ENCODE measurements at places on chromosomes 7 and 10.

DNA sequence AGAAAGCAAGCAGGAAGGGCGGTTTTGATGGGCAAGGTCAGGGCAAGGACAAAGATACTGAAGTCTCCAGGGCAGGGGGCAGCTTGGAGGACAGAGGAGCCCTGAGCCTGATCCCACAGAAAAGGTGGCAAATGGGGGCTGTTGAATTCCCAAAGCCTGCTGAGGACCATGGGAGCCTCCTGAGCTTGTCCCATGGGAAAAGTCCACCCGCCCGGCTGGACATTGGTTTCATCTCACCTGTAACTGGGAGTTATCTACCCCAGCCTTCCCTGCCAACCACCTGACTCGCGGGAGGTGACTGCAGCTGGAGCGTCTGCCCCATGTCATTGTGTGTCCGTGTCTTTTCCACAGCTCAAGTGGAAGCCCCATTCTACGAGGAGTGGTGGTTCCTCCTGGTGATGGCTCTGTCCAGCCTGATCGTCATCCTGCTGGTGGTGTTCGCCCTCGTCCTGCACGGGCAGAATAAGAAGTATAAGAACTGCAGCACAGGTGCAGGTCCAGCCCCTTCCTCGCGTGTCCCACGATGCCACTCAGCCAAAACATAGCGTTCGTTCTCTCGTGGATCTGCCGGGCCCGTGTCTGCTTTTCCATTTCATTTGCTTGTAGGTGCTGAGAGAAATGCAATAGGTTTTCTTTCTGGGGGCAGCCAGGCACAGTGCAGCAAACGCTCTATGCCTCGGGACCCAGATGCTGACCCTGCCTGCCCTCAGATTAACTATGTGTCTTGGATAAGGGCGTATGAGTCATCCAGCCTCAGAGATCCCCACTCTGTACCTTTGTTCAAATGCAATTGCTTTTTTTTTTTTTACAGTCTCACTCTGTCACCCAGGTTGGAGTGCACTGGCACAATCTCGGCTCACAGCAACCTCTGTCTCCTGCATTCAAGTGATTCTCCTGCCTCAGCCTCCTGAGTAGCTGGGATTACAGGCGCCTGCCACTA, 444.5 kb upstream of the FOXK1 start:
- DNase-seq, result no peak
- H3K36me3 ChIP-seq, result peaks cover 7% of the 10 kb centered on the region
- H3K27me3 ChIP-seq, result no peaks in the 10 kb centered on the region
- H3K27ac ChIP-seq, result peak overlapping the region; percentile 41
- H3K4me1 ChIP-seq, result peaks cover 7% of the 10 kb centered on the region

- peak; percentile 68 for DNase-seq
- no peaks in the 10 kb centered on the region for H3K36me3 ChIP-seq
- peak overlapping the region; percentile 96 for H3K27ac ChIP-seq
- H3K27me3 ChIP-seq, result peaks cover 91% of the 10 kb centered on the region
- H3K4me1 ChIP-seq, result peaks cover 13% of the 10 kb centered on the region
- H3K4me3 ChIP-seq, result peak overlapping the region; percentile 82
Observed at GRCh38 chr7:28408960-28409715, 3.2 kb upstream of the CREB5 start.

DNA sequence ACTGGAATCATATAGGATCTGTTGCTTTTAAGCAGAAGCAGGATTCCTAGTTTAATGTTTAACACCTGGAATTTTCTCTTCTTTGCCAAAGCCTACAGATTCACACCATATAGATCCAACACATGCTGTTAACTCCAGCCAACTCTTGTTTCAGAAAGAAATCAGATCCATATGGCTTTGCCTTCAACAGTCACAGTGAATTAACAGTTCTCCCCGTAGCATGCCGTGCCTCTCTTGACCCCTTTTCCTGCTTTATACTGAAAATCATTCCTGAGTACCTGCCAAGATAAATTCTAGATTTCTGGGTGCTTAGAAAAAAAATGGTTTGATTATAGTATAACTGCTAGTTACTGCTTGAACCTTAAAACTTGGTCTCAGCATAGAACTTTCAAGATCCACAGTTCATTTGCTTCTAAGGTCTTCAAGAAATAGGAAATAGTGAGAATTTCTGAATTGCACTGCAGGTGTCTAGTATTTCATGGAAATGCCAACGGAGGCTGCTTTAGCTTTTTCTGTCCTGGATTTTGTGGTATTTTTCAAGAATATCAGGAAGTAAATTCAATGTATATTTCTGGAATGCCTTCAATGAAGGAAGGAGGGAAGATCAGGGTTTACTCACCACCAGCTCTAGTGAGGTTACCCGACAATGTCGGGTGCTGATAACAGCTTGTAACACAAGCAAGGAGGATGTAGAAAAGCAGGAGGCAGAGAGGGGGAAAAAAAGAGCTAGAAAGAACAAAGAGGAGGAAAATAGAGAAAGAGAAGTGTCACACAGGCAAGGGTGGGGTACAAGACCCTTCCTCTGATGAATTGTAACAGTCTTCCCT, 6.6 kb downstream of the AASS start:
- H3K4me1 ChIP-seq, result peaks cover 18% of the 10 kb centered on the region
- no peak for DNase-seq
- no peak overlapping the region for H3K4me3 ChIP-seq
- H3K36me3 ChIP-seq, result peaks cover 3% of the 10 kb centered on the region
- H3K27me3 ChIP-seq, result no peaks in the 10 kb centered on the region

DNA sequence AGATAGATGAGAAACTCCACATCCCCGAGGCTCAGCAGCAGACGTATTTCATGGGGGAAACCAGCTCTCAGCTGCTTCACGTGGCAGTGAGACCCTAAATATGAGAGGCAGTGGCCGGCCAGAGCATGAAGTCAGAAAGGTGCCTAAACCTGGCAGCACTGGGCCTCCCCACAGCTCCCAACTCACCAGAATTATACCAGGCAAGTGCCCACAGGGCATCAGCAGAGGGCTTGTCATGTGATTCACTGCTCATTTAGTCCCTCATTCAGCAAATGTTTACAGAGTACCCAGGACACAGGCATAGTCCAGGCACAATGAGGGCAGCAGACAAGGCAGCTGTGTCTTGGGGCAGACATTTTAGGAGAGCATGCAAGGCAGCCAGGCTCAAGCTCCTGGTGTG, 212.6 kb downstream of the PTPRN2 start:
- H3K27me3 ChIP-seq, result peaks cover 4% of the 10 kb centered on the region
- H3K36me3 ChIP-seq, result no peaks in the 10 kb centered on the region
- no peak for DNase-seq
- no peak overlapping the region for H3K4me3 ChIP-seq
- peaks cover 2% of the 10 kb centered on the region for H3K4me1 ChIP-seq

DNA sequence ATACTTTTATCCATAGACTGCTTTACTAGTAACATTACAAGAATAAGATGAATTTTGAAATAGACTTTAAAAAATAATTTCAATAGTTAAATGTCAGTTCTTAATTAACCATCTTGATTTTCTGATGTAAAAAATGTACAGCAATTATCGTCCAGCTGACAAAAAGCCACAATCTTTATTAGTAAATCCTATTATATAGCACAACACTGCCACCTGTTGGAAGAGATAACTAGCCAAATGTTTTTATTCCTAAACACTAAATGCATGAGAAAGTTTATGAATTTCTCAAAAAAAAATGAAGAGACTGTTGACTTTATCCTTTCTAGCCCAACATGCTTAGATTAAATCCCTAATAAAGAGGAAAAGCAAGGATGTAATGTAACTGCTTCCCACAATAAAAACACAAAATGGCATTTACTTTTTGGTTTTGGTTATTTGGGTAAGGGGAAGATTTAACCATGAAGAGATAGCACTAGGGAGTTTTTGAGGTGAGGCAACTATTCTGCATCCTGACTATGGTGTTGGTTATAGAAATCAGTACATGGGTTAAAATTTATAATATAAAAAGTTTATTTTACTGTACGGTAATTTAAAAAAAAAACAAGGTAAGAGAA, 8.0 kb downstream of the COA1 start:
- peaks cover 7% of the 10 kb centered on the region for H3K4me1 ChIP-seq
- no peak for DNase-seq
- H3K27me3 ChIP-seq, result no peaks in the 10 kb centered on the region
- H3K4me3 ChIP-seq, result no peak overlapping the region

All from progenitor cell of endocrine pancreas (in vitro differentiated cells).